Stimulated activated CD4-positive, alpha-beta T cell treated with anti-CD3 and anti-CD28 coated beads, Interleukin-15, amount 100 ng/mL, for 24 hours (primary cell): ENCODE measurements at places on chromosomes 13 and 19.

- no peak for DNase-seq
These were observed 71.7 kb upstream of the VSTM2B start for GRCh38 chr19:29454109-29454508.

GRCh38 chr13:66506979-66507378 lies 723.2 kb downstream of the PCDH9 start:
- no peak for DNase-seq

GRCh38 chr13:40026741-40027140 lies 371.3 kb downstream of the COG6 start:
- peak; percentile 69 for DNase-seq

- DNase-seq = no peak
These were observed 11.4 kb downstream of the BRME1 start for GRCh38 chr19:13894552-13894951.

DNA sequence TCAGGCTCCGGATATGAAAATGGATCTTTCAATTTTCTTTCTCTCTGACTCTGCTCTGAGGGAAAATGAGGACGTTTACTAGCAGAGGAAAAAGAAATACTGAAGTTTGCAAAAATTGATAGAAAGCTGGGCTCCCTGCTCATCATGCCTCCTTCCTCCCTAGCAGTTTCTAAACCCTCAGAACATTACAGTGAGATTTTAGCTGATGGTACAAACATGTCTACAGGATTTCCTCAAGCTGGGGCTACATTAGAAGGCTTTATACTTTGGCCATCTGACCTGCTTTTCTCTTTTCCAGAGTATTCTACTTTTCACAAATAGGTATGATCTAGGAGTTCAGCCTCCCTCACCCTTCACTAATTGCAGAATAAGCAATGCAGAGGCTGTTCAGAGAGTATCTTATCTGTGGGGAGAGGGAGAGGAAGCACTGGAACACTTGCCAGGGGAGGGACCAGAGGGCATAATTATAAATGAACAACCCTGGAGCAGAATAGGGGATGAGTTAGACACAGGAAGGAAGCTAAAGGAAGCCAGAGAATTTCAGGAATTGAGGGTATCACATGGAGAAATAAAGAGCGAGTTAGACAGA lies 30.0 kb downstream of the CEACAM1 start:
- no peak for DNase-seq

- DNase-seq = no peak
These were observed 77.0 kb downstream of the SOX1 start for GRCh38 chr13:112143753-112144615.

GRCh38 chr19:10968527-10969135 lies 7.8 kb downstream of the SMARCA4 start:
- DNase-seq = no peak

- DNase-seq = no peak
These were observed 3.1 kb upstream of the TSHZ3 start for GRCh38 chr19:31352296-31352781.

DNA sequence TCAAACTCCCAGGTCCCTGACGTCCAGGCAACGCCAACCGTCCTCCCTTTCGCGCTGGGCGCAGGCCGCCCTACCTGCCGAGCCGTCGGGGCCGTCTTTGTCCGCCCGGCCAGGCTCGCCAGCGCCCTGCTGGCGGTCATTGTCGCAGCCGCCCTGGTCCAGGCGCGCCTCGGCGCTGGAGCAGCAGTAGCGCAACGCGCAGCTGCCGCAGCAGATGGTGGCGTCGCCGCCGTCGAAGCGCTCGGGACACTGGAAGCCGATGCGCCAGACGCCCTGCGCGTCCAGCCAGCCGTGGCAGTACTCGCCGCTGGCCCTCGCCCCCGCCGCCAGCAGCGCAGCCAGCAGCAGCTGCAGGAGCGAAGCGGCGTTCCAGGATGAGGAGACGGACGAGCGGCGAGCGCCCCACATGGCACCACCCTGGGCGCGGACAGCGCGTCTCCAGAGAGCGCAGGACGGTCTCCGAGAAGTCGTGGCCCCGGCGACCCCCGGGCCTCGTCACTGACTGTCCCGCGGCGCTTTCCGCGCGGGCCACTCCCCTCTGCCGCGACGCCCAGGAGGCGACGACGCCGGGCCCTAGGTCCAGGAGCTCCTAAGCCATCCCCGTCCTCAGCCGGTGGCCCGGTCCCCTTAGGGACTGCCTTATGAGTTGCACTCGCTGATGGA lies 1.1 kb downstream of the SHISA2 start:
- peak; percentile 29 for DNase-seq

GRCh38 chr13:47326061-47326460 lies 429.2 kb upstream of the HTR2A start:
- no peak for DNase-seq

DNA sequence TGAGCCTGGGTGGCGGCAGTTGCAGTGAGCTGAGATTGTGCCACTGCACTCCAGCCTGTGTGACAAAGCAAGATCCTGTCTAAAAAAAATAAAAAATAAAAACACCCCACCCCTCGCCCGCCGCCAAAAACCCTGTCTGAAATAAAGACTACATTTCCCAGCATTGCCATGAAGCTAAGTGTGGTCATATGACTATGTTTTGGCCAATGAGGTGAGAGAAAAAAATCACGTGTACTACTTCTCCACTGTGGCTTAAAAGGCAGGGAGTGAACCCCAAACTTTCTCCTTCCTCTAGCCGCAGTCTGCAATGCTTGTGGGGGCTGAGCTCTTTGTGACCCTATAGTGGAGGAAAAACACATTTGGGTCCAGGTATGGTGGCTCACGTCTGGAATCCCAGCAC lies 54.9 kb downstream of the COLGALT1 start:
- no peak for DNase-seq

DNA sequence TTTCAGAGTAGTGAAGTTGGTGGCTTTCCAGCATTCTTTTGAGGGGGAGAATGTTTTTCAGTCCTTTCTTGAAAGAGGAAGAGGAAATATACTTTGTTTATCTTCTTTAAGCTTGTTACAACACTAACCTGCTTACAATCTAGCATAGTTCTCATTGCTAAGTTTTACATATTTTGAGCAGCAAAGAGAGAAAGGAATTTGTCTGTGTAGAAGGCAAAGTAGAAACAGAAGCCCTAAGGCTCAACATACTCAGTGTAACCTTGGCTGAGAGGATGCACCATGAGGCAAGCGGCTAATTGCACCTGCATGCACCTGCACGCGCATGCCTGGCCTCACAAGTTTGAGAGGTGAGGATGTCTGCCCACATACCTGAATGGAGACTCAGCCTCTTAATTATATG lies 2.2 kb downstream of the FRY start:
- DNase-seq = no peak

DNA sequence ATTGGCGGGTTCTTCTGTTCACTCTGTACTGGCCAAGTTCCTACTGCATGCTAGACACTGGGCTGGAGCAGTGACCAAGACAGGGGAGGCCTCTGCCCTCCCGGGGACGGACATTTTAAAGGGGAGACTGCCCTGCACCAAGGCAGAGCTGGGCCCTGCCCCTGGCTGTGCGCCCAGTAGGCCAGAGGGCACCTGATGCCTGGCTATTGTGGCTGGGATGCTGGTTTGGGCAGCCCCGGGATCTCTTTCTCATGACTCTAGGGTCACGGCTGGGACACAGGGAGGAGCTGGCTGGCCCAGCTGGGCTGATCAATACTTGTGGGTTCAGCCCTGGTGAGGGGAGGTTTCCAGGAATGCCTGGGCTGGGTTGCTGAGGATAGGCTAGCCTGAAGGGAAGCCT lies 17.7 kb downstream of the LIPE start:
- DNase-seq = no peak

- peak; percentile 87 for DNase-seq
These were observed 67.4 kb downstream of the KCNRG start for GRCh38 chr13:50082426-50083281.

DNA sequence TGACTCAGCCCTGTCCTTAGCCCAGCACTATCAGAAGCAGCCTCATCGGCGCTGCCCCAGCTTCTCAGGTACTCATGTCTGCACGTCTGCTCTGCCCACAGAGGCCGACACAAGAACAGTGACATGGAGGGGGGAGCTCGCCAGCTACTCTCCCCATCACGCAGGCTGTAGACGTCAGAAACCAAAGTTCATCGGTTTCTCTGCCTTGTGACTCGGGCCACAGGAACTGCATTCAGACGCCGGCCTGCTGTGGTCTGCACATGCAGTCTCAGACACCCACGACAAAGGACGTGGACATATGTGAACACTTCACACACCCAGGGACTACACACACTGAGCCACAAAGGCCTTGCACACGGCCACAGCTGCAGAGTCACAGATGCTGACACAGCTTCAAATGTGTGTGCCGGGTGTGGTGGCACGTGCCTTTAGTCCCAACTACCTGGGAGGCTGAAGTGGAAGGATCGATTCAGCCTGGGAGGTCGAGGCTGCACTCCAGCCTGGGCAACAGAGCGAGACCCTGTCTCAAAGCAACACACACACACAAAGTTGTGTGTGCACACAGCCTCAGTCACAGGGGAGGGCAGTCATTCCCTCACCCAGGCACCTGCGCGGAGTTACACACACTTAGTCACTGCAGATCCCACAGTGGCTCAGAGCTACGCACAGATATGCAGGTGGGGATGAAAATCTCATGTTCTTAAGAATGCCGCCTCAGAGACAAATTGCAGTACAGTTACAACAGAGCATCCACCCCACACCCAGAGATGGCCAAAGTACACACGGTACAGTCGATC lies 4.9 kb upstream of the ZFP36 start:
- peak; percentile 87 for DNase-seq

DNA sequence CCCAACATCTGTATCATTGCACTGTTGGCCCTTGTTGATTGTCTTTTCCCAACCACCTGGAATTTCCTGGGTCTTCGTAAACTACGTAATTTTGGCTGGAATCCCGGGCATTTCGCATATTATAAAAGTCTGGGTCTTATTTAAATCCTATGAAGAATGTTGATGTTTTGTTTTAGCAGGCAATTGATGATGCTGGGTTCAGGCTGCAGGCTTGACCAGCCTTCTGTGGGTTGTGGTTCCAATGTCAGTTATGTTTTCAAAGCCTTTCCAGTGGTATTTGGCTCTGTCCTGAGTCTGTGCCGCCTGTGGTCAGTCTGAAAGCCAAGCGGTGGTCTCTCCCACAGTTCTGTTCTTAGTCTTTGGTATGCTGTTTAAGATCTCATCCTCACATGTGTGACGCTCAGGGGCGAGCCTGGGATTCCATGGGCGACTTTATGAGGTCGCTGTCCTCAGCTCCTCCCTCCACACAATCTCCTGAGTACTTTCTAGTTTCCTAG lies 12.4 kb downstream of the SLC35E1 start:
- no peak for DNase-seq

- no peak for DNase-seq
These were observed 375.4 kb upstream of the SLITRK6 start for GRCh38 chr13:86174622-86175021.

- peak; percentile 32 for DNase-seq
These were observed at the start of gene TEAD2 for GRCh38 chr19:49362048-49362928. TEAD2 (minus strand) TSS chr19:49362416; CDS start chr19:49360075, 2,341 bp downstream.

GRCh38 chr13:59728896-59729545 lies 434.7 kb downstream of the DIAPH3 start:
- DNase-seq = no peak

GRCh38 chr19:29941828-29942403 lies at the start of gene URI1:
URI1 (plus strand) TSS chr19:29942239; CDS start chr19:29942548, 309 bp downstream.
- peak; percentile 95 for DNase-seq

DNA sequence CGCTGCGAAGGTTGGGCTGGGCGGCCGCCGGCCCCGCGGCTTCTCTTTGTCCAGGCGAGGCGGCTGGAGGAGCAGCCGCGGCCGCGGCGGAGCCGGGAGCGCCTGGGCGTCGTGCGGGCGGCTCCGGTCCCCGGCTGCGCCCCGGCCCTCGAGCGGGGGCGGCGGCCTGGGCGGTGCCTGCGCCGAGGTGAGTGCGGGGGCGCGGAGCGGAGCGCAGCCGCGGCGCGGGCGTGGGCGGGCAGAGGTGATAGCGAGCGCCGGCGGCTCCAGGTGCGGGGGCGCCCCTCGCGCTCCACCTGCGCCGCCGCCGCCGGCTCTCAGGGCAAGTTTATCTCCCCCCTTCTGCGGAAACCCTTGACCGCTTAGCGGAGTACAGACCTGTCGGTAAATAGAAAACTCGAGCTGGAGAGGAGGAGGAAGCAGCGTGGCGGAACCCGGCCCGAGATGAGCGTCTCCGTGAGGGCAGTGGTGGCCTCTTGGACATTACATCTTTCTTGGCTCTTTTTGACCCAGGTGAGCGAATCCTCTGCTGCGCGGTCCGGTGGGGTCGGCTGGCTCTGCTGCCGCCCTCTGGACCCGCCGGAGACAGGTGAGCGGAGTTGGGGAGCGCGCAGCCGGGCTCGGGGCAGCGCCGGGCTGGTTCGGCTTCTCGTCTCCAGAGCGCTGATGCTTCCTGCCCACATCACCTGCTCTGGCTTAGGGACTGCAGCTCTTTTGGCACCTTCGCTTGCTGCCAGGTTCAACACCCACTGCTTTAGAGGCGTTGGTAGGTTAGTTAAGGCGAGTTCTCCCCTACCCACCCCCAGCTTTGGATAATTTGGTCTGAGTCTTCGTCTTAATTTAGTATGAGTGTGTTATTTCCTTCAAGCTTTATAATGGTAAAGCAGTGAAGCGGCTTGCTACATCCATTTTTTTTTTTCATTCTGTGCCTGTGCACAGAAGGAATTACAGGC lies at the start of gene MTUS2:
Gene MTUS2, plus strand, starts transcription at position 241 of the 953 bp plus-strand sequence.
- DNase-seq = peak; percentile 46

DNA sequence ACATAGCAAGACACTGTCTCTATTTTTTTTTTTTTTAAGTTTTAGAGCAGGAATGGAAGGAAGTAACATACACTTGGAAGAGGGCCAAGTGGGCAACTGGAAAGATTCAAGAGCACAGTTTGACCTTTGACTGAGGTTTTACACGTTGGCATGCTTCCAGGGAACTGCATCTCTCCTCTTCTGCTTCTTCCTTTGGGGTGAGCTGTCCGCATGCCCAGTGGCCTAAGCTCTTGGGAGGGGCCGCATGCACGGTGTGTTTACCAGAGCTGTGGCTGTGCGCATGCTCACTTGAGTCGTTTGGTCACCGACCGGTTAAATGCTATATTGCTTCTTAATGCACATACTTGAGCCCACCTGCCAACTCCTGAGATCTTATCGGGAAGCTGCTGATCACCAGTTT lies 727.7 kb downstream of the UQCRFS1 start:
- DNase-seq = no peak

DNA sequence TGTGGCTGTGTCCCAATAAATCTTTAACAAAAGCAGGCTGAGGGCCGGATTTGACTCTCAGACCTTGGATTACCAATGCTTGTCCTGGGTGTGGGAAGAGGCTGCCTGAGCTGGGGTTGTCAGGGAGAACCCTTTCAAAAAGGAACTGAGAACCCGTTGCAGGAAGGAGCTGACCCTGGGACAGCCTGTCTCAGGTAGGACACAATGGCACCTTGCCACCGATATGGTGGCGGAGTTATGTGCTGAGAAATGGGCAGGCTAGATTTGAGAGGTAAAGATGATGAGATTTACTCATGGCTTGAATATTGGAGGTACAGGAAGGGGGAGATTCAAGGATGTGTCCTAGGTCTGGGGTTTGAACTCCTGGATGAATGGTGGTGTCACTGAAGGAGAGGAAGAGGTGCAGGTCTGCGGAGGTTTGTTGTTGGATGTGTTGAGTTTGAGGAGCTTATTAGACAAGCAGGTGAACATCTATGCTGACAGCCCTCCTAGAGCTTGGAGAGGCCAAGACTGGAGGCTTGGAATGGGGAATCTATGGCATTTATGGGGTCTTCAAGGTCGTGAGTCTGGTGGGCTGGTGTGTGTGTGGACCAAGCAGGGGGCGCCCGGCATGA lies 7.2 kb downstream of the PLEKHF1 start:
- DNase-seq = no peak

- DNase-seq = no peak
These were observed 37.9 kb upstream of the SEMA6B start for GRCh38 chr19:4597278-4597974.

- no peak for DNase-seq
These were observed 13.2 kb upstream of the SULT2A1 start for GRCh38 chr19:47899335-47899734.
